ENCODE measurements at places on chromosomes 3 and 15. TPM values are rescaled to one million over a fixed set of nuclear protein-coding genes. Genes with fewer than 3 reads are reported as not detected.

DNA sequence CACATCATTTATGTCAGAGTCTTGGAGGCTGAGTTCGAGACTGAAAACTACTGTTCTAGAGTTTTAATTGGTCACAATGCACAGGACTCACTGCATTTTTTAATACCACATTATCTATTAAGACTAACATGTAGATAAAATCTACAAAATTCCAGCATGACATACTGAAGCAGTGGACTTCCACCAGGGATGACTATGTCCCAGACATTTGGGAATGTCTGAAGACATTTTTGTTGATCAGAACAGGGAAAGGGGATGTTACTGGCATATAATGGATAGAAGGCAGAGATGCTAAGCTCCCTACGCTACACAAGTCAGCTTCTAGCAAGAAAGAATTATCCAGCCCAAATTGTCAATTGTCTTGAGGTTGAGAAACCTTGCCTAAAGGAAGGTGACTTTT, 419.0 kb upstream of the TGFBR2 start:
- no peak overlapping the region for H3K27ac ChIP-seq
- no peak for DNase-seq
- no peaks in the 10 kb centered on the region for H3K27me3 ChIP-seq
- H3K36me3 ChIP-seq, result no peaks in the 10 kb centered on the region
- no peak overlapping the region for H3K4me3 ChIP-seq

- peaks cover 6% of the 10 kb centered on the region for H3K27me3 ChIP-seq
- H3K27ac ChIP-seq, result no peak overlapping the region
- H3K36me3 ChIP-seq, result no peaks in the 10 kb centered on the region
- no peak for DNase-seq
- H3K4me1 ChIP-seq, result no peaks in the 10 kb centered on the region
These were observed 6.5 kb upstream of the STRC start for GRCh38 chr15:43625106-43625505.

GRCh38 chr3:14289590-14290461, 111.2 kb downstream of the LSM3 start:
- H3K4me1 ChIP-seq, result peaks cover 7% of the 10 kb centered on the region
- no peaks in the 10 kb centered on the region for H3K36me3 ChIP-seq
- no peak overlapping the region for H3K4me3 ChIP-seq

The CLDN11 gene
- total RNA-seq, result 13.5 TPM

All from transverse colon (tissue), 4 donors.